Right renal cortex interstitium (tissue), 3 donors: ENCODE measurements at places on chromosomes 5 and 9.

DNA sequence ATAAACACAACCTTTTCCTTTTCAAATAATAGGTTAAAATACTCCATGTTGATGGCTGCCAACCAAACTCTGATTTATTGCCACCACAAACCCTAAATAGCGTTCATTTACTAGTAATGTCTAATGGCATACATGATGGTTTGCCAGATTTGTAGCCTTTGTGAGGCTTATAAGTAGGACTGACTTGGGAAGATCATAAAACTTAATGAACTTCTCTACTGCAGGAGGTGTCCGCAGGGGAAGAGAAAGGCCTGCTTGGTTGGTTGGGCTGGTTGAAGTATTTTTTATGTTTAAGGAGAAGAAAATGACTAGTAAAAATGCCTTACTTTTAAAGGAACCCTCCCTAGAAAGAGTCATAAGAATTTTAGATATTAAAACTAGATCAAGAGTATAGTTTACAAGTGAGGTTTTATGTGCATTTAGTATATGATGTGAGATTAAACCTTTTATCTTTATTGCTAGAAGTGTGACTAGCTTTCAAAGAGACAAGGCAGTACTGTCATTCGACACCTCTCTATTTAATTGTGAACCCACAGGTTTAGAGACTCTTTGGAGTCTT lies 5.0 kb downstream of the PBX3 start:
- DNase-seq = no peak

- DNase-seq = no peak
Observed at GRCh38 chr9:137116728-137117127, 2.2 kb upstream of the DPP7 start.

- no peak for DNase-seq
Observed at GRCh38 chr9:2489838-2490314, 131.7 kb upstream of the VLDLR start.

DNA sequence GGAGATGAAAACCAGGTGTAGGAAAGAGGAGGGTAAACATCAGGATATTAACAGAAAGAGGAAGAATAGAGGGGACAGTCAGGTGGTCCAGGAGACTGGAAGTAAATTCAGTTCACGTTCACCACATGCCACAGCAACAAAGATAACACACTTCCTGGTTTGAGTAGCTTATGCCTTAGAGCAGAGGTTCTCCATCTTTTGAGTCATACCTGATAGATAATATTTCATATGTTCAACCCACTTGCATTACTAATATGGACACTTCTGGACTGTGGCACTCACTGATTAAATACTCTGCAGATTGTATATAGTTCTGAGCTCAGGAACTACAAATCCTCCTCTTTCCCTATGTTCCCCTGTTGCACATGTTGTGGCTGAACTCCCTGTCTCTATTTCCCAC lies 179.9 kb upstream of the NR3C1 start:
- DNase-seq = no peak

GRCh38 chr9:98034593-98035546 lies 21.7 kb upstream of the NANS start:
- DNase-seq = peak; percentile 47

GRCh38 chr5:142426129-142427014 lies 101.6 kb upstream of the SPRY4 start:
- DNase-seq = no peak

DNA sequence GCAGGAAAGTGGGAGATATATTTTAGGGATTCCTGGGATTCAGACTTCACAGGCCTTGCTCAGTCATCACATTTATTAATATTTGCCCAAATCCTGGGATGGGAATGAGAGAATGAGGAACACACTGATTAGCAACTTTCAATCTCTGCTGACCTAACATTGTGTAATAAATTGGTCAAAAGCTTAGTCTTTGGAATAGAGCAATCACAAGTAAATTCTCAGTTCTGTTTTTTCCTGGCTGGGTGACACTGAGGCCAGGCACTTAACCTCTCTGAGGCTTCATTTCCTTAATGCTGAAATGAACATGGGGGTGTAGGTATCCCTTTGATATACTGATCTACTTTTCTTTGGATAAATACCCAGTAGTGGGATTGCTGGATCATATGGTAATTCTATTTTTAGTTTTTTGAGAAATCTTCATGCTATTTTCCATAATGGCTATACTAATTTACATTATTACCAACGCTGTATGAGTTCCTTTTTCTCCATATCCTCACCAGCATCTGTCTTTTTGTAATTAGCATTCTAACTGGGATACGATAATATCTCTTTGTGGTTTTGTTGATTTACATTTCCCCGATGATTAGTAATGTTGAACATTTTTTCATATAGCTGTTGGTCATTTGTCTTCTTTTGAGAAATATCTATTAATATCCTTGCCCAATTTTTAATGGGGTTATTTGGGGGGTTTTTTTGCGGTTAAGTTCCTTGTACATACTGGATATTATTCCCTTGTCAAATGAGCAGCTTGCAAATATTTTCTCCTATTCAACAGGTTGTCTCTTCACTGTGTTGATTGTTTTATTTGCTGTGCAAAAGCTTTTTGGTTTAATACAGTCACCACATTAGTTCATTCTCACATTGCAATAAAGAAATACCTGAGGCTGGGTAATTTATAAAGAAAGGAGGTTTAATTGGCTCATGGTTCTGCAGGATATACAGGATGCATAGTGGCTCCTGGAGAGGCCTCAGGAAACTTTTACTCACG lies 36.8 kb upstream of the NIPBL start:
- no peak for DNase-seq

GRCh38 chr9:34385561-34386230 lies 9.0 kb upstream of the MYORG start:
- no peak for DNase-seq

DNA sequence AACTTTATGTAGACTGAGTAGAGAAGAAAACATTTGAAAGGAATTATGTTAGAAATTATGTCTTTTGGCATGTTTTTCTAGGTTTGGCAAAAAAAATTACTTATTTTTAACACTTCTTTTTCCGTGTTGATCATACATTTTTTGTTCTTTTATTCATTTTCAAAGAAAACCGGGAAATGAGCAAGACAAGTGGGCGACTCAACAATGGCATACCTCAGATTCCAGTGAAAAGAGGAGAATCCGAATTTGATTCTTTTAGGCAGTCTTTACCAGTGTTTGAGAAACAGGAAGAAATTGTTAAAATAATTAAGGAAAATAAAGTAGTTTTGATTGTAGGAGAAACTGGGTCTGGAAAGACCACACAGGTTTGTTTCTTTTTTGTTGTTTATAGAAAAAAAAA lies 12.9 kb downstream of the YTHDC2 start:
- DNase-seq = no peak

GRCh38 chr5:148179234-148179824 lies 11.0 kb downstream of the SPINK14 start:
- DNase-seq = peak; percentile 7

DNA sequence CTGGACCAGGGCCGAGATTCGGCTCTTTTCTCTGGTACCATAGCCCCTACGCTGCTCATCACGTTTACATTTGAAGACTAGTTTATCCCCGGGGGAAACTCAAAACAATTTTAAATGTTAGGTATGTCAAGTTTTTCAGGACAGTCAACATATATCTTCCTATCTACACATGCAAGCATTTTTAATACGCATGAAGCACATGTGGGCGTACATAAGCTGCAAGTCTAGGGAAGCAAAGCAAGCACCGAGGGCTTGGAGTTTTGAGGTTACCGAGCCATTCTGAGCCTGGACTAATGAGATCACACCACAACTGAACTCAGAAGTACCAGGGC lies 154.4 kb downstream of the AUH start:
- no peak for DNase-seq

GRCh38 chr5:76765249-76765648 lies 49.3 kb downstream of the F2R start:
- DNase-seq = no peak

DNA sequence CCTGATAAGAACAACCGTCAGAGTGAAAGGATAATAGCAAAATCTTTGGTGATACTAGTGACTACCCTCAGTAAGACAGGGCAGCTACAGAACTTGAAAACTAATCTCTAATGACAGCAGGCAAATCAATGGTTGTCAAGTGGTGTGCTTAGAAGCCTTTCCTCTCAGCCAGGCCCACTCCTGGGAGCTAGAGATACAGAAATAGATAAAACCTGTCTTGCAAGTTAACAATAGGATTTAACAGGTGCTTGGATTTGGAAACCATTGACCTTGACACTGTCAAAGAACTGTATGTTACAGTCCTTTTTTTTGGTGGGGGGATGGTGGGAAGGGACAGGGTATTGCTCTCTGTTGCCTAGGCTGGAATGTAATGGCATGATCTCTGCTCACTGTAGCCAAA lies 118.6 kb downstream of the BASP1 start:
- DNase-seq = no peak

DNA sequence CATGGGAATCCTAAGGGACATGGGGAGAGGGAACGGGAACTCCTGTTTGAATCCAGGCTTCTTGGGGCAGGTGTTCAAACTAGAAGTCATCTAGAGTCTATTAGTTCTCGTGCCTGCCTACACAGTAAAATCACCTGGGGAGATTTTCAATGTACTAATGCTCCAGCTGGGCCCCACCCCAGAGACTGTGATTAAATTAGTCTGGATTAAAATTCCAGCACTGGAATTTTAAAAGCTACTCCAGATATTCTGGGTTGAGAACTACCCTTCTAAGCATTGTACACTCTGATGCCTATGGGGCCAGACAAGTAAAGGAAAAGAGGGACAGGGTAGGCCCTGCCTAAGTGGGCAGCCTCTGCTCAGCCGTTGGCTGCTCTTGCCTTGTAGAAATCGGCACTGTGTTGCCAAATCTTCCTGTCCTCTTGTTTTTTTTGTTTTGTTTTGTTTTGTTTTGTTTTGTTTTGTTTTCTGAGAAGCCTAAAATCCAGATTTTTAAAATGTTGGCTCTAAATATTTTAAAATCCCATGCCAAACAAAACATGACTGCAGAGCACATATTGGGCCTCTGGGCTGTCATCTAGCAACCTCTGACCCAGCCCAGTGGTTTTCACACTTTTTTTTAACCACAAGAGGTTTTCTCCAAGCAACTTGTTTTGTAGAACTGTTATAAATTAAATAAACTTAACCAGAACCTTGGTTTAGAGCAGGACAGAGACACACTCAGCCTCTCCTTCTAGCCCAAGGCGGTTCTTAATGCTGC lies 29.0 kb downstream of the ADRB2 start:
- DNase-seq = no peak

GRCh38 chr5:99141534-99142128 lies 212.8 kb upstream of the CHD1 start:
- DNase-seq = no peak

DNA sequence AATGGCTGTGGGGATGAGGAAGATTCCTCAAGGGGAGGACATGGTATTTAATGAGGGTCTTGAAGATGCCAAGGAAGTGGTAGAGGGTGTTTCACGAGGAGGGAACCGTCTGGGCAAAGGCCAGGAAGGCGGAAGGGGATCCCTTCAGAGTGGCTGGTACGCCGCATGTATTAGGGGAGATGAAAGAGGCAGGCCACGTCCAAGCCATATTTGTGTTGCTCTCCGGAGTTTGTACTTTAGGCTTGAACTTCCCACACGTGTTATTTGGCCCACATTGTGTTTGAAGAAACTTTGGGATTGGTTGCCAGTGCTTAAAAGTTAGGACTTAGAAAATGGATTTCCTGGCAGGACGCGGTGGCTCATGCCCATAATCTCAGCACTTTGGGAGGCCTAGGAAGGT lies 1.2 kb downstream of the FXN start:
- DNase-seq = no peak

- DNase-seq = no peak
Observed at GRCh38 chr9:128049843-128050242, 17.3 kb downstream of the NAIF1 start.

DNA sequence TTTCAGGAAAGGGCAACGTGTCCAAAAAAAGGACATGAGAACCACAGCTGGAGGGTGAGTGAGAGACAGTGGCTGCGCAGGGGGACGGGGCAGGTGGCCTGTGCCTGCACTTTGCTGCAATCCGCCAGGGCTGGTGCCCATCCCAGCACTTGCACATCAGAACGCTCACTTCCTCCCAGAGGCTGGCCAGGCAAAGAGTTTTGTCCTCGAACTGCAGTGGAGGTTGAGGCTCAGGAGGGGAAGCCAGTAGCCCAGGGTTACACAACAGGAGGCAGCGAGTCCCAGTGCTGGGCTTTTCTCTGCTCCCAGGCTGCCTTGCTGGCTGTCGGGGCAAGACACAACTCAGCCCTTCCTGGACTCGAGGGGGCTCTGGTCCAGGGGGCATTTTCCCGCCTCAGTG lies 33.1 kb downstream of the CRB2 start:
- no peak for DNase-seq
